Right renal cortex interstitium (tissue), 3 donors: ENCODE measurements at places on chromosomes 12 and 14. TPM values are rescaled to one million over a fixed set of nuclear protein-coding genes. Genes with fewer than 3 reads are reported as not detected.

The LALBA gene
- polyA plus RNA-seq, result not detected

The TOMM20L gene
- polyA plus RNA-seq, result 1.4 TPM

The WSCD2 gene
- polyA plus RNA-seq, result 10.4 TPM

The STYX gene
- polyA plus RNA-seq, result 16.9 TPM

The KICS2 gene
- 5.0 TPM for polyA plus RNA-seq

The FAM222A gene
- polyA plus RNA-seq, result 6.4 TPM

The VASH1 gene
- polyA plus RNA-seq, result 29.6 TPM

The SOX5 gene
- 7.5 TPM for polyA plus RNA-seq

The BRI3BP gene
- polyA plus RNA-seq, result 10.7 TPM

The GALC gene
- polyA plus RNA-seq, result 46.6 TPM
